T-helper 2 cell treated with Interferon-gamma antibody and Interleukin-4, amounts not matched to agents 100 ng/mL and 5 ng/mL, for 36 hours (primary cell): ENCODE measurements at places on chromosomes 6 and 20. TPM values are rescaled to one million over a fixed set of nuclear protein-coding genes. Genes with fewer than 3 reads are reported as not detected.

Gene HSPA1L
- 2.6 and 2.8 TPM in 2 replicates for total RNA-seq

Gene MDFI
- not detected in 2 replicates for total RNA-seq

Gene PRDM13
- not detected in 2 replicates for total RNA-seq

Gene DACT2
- 0.09 and 0.14 TPM in 2 replicates for total RNA-seq

Gene OLIG3
- not detected in 2 replicates for total RNA-seq

Gene TMEM244
- not detected in 2 replicates for total RNA-seq

Gene NKX2-2
- total RNA-seq, result not detected in 2 replicates

Gene KCNQ5
- total RNA-seq, result 13.7 and 15.7 TPM in 2 replicates

Gene CST4
- total RNA-seq, result not detected in 2 replicates
